ENCODE measurements at places on chromosomes 7 and 10.
A peak's percentile ranks its signal among the peaks of the same experiment; 100 is the strongest.

DNA sequence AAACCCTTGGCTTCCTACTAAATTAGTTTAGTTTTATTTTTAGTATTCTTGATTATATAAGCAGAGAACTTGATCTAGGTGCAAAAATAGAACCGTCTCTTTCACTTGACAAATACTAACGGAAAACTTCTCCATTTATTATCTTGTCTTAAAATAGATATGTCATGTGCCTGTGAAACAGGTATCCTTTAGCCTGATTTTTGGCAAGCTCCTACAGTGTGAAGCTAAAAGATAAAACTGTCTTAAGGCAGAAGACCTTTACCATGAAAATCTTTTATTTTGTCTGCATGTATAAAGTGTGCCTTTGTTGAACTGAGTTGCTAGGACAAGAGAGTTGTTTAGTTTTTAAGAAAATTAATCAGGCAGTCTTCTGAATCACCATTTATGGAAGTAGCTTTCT is 90.6 kb downstream of the CYP51A1 start:
- DNase-seq, result no peak

DNA sequence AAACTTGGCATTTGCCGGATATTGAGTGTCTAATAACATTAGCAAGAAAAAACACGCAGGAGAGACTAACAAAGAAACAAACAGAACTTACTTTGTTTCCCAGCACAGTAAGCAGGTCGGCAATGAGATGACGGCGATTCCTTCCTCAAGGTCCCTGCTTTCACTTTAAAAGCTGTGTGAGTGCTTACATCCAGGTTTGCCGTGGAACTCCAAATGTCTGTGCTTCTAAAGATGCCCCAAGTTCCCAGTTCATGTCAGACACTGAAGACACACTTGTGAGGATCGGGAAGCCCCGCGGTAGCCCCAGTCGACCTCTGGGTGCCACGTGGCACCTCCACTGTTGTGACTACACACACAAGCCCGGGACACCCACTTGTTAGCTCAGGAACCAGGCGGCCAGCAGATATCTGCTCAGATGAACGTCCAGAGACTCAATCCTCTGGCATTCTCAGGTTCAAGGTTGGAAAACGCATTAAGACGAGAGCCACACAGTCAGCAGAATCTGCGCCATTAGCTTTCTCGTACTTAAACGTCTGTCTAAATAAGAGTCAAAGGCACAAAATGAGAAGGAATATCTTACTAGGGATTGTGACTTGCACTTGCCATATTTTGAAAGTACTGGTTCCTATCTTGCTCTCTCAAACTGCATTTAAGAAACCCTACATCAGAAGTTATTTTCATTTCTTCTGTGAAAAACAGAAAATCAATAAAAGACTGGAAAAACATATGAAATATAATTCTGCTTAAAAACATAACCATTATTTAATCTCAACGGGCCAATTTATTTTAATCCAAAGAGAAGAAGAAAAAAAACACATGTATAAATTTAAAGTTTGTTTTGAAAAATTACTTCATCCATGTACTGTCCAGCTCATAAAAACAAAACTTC is 207.6 kb upstream of the KLF14 start:
- no peak for DNase-seq

- no peak for DNase-seq
These were observed 712.9 kb downstream of the SORCS3 start for GRCh38 chr10:105354010-105354409.

DNA sequence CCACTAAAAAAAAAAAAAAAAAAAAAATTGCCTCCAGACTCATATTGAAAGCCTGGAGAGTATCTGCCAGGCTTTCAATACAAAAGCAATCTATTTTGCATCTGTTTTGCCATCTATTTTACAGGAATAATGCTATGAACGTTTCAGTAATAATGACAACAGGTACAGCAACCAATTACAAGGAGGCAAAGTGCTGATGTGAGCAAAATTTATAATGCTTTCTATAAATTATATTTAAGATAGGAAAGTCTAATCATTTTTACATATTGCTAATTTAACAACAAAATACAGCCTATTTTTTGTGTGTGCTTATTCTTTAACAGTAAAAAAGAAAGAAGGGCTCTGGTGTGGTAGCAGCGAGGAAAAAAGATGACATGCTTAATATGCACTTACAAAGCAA is 10.0 kb downstream of the WDR91 start:
- no peak for DNase-seq

GRCh38 chr10:52217531-52217930 is 96.5 kb upstream of the DKK1 start:
- no peak for DNase-seq

DNA sequence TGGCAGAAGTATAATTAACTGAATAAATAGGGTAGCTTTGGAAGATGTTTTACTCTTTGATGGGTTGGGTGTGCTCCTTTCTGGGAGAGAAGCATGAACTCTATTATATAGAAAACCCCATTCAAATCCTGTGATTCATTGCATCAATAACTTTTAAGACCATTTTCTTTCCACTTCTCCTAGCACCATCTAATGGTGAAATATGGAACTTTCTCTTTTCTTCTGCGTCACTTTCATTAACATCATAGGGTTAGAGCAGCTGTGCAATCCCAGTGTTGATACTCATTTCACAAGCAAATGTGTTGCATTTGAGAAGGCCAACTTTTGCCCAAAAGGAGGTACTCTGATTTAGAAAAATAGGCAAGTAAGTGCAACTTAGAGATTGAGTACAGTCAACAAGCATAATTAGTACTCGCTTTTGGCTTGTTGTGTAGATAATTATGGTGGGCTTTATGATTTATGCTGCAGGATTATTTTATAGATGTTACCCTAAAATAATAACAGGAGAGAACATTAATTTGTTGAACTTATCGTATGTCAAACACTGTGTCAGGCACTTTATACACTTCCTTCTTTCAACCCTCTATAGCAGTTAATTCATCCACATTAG is 92.9 kb downstream of the CPED1 start:
- DNase-seq, result no peak

GRCh38 chr10:47326306-47326926 is 4.2 kb downstream of the GDF2 start:
- DNase-seq, result no peak

DNA sequence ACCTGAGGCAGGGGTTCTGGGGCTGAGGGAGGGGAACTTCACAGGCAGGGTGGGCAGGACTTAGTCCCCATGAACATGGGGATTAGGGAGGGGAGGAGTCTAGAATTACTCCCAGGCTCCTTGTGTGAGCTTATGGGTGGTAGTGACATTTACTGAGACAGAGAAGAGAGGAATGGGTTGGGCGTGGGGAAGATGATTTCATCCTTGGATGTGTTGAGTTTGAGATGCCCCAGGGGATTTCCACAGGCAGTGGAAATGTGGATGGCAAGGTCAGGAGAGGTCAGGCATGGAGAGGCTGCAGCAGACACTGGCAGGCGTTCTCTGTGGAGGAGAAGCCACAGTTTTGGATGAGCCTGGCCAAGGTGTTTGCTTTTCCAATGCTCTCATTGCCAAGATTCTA is 26.4 kb upstream of the GSDME start:
- no peak for DNase-seq

DNA sequence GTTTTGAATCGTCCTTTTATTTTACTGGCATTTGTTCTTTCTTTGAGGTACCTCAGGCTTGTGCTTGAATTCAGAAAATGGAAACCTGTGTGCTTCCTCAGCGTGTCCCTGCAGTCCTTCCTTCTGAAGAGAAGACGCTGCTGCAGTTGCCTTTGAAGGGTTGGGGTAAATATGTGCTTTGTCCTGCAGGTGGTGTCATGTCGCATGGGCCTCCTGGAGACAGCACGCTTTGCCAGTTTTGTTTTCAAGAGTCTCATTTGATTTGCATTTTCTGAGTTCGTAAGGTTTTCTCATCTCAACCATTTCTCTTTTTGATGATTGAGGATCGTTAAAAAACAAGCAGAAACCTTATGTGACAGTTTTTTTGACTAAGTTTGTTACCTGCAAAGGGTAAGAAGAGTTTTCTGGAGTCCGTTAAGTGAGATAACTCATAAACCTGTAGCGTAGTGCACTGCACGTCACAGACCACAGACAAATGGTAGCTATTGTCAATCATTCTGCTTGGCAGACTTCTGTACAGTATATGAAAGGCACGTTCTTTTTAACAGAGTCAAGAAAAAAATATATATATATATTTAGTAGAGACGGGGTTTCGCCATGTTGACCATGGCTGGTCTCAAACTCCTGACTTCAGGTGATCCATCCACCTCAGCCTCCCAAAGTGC is 57.0 kb downstream of the CDC123 start:
- DNase-seq, result no peak

DNA sequence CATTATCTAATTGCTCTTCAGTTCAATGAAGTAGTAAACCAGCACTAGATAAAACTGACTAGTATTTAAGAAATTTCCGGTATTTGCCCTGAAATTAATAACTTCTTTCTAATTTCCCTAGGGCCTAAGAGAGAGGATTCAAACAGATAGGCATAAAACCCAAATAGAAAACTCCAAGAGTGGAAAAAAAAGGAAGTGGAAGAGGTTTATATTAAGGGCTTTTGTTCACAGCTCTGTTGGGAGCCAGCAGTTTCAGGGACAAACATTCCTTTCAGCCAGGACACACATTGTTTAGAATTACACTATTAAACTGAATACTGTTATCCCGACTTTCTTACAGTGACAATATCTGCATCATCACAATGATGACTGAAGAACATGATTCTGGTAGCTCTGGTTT is 3.6 kb downstream of the ODAD2 start:
- DNase-seq, result no peak

GRCh38 chr10:69769395-69769992 is 32.2 kb upstream of the COL13A1 start:
- peak; percentile 51 for DNase-seq

DNA sequence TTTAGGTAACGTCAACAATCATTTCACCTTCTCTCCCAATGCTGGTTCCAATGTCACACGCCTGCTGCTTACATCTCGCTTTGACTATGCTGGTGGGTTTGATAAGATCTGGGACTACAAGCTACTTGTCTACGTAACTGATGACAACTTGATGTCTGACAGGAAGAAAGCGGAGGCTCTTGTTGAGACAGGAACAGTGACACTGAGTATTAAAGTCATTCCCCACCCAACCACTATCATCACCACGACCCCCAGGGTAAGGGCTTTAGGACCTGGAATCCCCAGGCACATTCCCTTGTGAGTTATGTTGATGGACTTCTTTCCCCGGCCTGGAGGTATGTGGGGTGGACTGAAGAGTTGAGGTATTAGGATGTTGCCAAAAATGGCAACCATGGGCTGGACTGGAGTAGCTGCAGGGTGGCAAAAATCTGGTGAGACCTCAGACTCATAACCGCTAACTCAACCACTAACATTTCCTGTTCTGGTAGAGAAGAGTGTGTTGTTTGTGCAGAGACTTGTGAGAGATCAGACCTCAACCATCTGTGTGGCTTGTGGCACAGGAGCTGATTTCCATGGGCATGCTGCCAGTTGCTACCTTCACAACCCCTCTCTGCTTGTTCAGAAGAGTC is 59.2 kb downstream of the CDHR3 start:
- no peak for DNase-seq

- DNase-seq, result no peak
These were observed 201.4 kb upstream of the NPVF start for GRCh38 chr7:25429731-25430130.

- no peak for DNase-seq
These were observed 39.9 kb downstream of the PHYHIPL start for GRCh38 chr10:59216178-59216869.

DNA sequence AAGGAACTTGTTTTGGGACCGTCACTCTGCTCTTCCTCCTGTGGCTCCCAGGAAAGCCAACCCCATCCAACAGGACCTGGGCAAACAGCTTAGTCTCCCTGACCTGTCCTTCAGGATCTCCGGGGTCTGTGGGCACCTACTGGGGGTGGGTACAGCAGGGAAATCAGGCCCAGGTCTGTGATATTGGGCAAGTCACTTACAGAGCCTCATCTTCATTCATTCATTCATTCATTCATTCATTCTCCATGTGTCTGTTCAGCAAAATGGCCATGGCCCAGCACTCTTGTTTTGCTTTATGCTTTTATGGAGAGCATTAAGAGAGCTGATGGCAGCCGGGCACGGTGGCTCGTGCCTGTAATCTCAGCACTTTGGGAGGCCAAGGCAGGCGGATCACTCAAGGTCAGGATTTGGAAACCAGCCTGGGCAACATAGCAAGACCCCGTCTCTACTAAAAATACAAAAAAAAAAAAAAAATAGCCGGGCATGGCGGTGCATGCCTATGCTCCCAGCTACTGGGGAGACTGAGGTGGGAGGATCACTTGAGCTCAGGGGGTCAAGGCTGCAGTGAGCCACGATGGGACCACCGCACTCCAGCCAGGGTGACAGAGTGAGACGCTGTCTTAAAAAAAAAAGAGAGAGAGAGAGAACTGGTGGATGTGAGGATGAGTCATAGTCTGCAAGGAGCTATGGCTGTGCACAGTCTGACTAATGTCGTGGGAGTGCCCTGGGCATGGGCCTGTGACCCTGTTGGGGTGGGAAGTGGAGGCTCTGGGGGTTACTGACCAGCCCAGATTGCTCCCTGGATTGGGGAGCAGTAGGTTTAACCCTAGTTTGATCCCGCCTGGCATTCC is 54.3 kb downstream of the CLIP2 start:
- DNase-seq, result no peak

GRCh38 chr7:51634538-51634937 is 317.9 kb upstream of the COBL start:
- no peak for DNase-seq

DNA sequence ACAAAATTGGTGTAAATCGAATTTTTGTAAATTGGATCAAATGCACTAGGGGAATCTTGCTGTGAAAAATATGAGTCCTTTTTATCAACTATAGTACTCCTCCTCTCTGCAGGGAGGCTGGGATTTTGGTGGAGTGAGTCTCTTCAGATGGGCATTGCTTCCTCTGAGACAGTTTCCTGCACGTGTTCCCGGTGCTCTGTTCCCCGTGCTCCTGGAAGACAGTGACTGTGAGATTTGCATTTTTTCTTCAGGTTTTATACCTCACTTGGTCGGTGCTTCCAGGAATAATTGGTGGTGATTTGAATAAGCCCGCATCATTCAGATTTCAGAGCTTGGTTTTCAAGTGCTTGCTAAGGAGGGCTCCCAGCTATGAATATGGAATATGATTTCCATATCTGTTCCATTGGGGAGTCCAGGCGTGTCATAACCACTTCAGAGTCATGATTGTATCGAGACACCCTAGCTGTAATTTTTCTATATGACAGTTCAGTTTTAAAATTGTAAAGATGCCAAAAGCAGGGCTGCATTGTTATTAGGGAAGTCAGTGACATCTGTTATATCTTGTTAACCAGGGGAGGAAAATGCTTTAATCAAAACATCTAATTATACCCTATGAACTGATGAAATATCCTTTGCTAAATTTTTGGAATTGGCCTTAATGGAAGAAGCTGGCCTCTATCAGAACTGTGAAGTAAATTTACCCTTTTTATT is 12.3 kb downstream of the AUTS2 start:
- DNase-seq, result no peak

DNA sequence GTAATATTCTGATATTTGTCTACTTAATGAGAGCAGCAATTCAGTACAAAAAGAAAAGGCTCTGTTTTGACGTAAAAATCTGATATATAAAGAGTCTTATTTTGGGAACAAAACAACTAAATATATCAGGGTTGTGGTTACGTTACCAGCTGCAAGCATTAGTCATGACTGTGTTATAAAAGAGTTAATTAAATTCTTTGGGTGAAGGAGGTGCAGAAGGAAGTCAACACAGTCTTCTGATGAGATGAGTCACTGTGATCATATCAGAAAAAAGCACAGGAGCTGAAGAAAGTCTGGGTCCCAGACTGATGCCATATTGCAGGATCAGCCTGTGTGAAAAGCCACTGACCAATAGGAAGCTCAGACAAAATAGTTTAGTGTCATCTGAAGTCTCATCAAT is 234.3 kb upstream of the TEX47 start:
- DNase-seq, result no peak

- peak; percentile 52 for DNase-seq
These were observed 1.8 kb upstream of the DUSP5 start for GRCh38 chr10:110495731-110496552.

Data from Right ventricle myocardium superior (tissue), 1 donor.